ENCODE measurements at places on chromosomes 3 and 15.

DNA sequence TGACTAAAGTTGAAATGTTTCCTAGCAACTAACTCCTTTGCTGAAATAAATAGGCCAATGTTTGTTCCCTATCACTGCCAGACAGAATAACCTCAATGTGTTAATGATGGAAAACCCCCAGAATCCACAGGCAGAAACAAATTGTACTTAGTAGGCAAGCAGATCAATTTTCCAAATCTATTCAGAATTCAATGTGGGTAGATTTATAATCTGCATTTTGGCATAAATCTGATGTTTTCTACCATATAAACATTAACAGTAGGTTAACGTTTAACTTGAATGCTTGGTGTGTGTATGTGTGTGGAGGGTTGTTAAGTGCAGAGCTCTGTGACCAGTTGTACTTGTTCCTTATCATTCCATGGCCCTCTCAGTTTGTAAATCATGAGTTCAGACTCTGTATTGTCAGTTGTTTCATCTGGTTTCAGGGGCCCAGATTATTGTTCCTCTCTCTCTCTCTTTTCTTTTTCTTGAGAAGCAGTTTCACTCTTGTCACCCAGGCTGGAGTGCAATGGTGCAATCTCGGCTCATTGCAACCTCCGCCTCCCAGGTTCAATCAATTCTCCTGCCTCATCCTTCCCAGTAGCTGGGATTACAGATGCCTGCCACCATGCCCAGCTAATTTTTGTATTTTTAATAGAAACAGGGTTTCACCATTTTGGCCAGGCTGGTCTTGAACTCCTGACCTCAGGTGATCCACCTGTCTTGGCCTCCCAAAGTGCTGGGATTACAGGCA, 32.8 kb downstream of the PLSCR1 start:
- no peak for DNase-seq

DNA sequence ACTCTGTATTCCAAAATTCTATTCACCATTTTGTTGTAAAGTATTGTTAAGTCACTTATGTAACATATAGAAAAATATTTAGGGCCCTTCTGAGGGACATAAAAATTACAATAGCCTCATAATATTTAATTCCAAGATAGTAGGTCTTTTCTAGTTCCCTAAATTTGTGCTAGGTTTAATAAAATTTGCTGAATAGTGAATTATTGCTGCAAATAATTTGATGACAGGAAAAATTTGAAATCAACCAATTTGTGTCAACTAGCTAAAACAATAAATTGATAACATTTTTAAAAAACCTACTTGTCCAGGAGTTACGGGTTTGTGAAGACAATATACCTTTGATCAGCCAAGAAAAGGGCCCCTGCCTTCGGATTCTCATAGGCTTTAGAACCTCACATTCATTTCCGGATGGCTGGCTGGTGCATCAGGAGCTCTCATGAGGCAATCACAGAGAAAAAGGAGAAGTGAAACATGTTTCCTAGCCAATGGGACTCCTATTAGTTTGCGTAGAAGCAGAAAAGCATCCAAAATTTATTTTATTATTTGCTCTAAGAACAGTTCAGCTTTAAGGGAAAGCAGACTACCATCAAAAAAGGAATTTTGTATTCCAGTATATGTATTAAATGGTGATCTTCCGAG, 177.2 kb downstream of the LRRC3B start:
- no peak for DNase-seq

GRCh38 chr3:45693941-45694521, 4.8 kb downstream of the SACM1L start:
- no peak for DNase-seq

- DNase-seq = no peak
Observed at GRCh38 chr3:127277561-127277960, 10.3 kb downstream of the PRR20G start.

DNA sequence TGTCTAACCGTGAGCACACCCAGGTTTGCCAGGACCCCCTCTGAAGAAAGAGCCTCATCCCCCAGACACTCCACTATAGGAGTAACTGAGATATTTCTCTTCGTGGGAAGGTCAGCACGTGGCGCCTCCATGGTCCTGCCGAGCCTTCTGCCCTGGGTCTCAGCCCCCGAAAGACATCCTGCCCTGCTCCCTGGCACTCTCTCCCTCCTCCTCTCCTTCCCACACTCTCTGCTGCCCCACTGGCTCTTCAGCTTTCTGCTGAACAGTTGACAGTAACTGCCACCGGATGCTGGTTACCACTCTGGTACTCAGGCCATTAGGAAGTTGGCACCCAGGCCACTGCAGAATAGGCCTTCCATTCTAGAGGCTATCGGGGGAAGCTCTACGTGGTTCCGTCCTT, 185.2 kb downstream of the UACA start:
- DNase-seq = no peak

DNA sequence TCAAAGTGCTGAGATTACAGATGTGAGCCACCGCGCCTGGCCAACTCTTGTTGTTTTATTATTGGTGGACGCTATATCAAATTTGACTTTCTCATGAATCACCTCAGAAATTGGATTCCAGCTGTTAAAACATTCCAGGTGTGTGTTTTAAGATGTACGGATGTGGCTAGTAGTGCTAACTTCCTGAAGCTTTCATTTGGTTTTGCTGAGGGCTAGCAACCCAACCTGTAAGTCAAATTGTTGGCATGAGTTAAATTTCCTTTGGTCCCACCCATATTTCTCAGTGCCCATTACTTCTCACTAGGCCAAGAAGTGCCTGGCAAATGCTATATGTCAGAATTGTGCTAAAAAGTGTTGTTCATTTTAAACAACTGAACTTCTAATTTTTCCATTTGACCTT, 13.1 kb upstream of the KAT2B start:
- DNase-seq = no peak

DNA sequence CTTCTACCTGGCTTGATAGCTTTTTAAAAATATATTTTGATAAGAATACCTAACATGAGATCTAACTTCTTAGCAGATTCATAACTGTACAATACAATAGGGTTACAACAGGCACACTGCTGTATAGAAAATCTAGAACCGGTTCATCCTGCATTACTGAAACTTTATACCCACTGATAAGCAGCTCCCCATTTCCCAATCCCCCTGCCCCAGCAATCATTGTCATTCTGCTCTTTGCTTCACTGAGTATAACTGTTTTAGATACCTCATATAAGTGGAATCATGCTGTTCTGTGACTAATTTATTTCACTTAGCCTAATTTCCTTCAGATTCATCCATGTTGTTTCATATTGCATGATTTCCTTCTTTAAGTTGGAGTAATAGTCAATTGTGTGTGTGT, 906.0 kb downstream of the GBE1 start:
- DNase-seq = no peak

- DNase-seq = no peak
Observed at GRCh38 chr15:69194025-69194827, 33.8 kb downstream of the GLCE start.

- DNase-seq = no peak
Observed at GRCh38 chr15:89428246-89428645, 68.1 kb downstream of the RHCG start.

All from AG09319 (cell line).